ENCODE measurements at places on chromosomes 7 and 10. TPM values are rescaled to one million over a fixed set of nuclear protein-coding genes. Genes with fewer than 3 reads are reported as not detected.

The AGBL3 gene
- total RNA-seq, result 1.7 TPM

The FOXK1 gene
- 24.5 TPM for total RNA-seq

DNA sequence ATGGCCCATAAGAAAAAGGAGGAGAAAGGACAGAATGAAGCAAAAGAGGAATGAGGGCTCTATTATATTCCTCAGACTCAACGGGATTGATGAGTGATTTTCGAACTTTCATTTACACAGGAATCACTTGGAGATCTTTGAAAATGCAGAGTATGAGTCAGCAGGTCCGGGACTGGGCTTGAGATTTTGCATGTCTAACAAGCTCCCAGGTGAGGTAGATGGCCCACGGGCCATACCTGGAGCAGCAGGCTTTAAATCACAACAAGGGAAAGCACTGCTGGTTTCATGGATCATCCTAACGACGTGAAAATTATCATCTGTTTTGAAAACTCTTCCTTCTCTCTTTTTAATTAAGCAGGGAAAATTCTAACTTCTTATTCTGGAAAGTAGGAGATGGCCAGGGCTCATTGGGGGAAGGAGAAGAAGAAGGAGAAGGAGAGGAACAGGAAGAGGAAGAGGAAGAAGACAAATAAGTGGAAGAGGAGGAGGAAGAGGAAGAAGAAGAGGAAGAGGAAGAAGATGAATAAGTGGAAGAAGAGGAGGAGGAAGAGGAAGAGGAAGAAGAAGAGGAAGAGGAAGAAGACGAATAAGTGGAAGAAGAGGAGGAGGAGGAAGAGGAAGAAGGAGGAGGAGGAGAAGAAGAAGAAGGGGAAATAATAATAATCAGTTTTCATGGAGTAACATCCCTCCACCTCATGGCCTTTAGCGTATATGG is 3.8 kb upstream of the SDK1 start:
- H3K36me3 ChIP-seq, result no peaks in the 10 kb centered on the region
- no peak overlapping the region for H3K4me3 ChIP-seq
- DNase-seq, result no peak

DNA sequence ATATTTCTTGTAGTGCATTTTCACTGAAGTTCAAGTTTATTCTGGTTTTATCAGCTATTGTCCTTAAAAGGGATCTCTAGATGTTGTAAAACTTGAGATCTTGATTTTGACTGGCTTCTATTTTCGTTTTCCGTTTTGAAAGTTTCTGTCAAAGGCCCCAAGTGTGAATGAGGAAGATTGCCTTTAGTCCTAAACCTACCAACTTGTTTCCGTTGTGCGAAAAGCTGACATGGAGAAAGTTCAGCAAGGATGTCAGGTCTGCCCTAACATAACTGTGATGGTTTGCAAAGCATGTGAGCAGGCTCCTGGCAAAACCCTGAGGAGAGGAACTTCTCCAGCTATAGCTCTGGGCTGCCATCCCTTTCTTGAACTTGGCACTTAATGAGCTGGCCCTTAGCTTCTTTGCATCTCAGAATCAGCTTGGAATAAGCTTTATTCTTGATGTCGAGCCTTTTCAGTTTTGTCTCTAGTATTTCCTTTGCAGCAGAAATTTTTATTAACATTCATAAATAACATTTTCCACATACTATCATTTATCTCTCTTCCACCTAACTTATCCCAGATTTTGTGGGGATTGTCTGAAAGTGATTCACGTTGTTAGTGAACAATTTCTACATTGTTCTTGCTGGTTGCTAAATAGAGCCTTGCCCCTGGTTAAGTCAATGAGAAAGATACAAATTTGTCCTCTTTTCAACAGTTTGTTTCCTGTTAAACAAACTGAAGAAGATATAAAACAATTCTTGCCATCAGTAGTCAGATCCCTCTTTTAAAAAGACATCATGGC is 559.4 kb downstream of the SUGCT start:
- DNase-seq, result no peak
- no peak overlapping the region for H3K4me3 ChIP-seq
- no peaks in the 10 kb centered on the region for H3K36me3 ChIP-seq
- H3K27ac ChIP-seq, result no peak overlapping the region
- H3K4me1 ChIP-seq, result no peaks in the 10 kb centered on the region
- H3K27me3 ChIP-seq, result no peaks in the 10 kb centered on the region

DNA sequence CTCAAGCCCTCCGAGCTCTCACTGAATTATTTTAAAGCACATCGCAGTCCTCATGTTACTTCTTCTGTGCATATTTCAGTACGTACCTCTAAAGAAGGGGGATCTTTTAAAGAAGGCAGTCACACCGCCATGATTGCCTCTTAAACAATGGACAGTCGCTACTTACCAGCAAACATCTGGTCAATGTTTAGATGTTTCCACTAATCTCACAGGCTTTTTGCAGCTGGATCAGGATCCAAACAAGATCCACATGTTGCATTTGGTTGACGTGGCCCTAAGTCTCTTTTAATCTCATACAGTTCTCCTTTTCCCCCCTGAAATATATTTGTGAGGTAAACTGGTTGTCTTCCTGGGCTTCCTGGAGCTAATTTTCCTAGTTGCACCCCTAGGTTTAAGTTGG is 50.0 kb downstream of the PRF1 start:
- H3K4me3 ChIP-seq, result no peak overlapping the region
- H3K4me1 ChIP-seq, result no peaks in the 10 kb centered on the region

DNA sequence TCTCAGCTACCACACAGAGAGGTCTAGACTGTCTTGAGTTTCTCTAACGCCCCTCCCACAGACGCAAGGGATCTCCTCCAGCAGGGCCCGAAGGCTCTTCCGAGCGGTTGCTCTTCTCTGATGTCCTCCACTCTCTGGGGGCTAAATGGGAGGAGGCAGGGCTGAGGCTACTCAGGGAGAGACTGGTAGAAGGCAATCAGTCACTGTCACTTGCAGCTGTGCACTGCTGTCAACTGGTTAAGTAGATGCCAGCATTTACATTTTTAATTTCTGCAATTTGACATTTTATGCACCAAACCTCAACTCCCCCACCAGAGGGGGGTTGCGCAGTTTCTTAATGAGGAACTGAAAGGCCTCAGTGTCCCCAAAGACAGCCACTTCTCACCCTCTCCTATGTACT is 442.8 kb downstream of the PLXNA4 start:
- no peaks in the 10 kb centered on the region for H3K36me3 ChIP-seq
- no peaks in the 10 kb centered on the region for H3K27me3 ChIP-seq
- H3K27ac ChIP-seq, result no peak overlapping the region
- H3K4me1 ChIP-seq, result no peaks in the 10 kb centered on the region

All from tibial nerve (tissue), 4 donors.